ENCODE measurements at places on chromosomes 4 and X. TPM values are rescaled to one million over a fixed set of nuclear protein-coding genes. Genes with fewer than 3 reads are reported as not detected.

Gene BTK
- not detected for total RNA-seq

Gene CACNA1F
- total RNA-seq: 0.12 TPM

Gene CYSLTR1
- total RNA-seq: 20.8 TPM

Gene SUPT20HL2
- not detected for total RNA-seq

GRCh38 chrX:1248331-1249061 is 20.1 kb upstream of the CSF2RA start:
- H3K36me3 ChIP-seq: no peaks in the 10 kb centered on the region
- DNase-seq: peak; percentile 23
- no peak overlapping the region for H3K4me3 ChIP-seq

DNA sequence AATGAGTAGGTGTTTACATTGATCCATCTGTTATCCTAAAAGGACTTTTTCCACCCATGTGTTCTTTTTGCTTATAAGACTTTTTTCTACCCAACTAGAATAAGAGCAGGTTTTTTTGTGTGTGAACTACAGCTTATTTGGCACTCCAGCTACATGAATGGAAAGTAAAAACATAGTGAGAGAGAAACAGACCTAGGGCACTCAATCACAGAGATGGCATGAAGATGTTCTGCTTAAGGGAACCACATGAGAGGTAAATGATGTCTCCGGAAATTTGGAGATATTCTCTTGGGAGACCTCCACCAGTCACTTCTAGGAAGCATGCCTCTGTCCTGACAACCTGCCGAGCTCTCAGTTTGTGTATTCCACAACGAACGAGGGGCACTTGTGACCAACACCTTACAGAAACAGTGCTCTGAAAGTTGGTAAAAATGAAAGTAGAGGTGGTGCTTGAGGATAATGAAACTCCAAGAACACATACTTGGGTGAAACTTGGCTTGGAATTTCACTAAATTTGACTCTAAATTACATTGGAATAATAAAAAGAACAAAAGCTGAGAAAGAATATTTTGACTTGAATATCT is 788.4 kb upstream of the GALNTL6 start:
- H3K27me3 ChIP-seq: no peaks in the 10 kb centered on the region
- H3K36me3 ChIP-seq: no peaks in the 10 kb centered on the region
- no peak for DNase-seq

DNA sequence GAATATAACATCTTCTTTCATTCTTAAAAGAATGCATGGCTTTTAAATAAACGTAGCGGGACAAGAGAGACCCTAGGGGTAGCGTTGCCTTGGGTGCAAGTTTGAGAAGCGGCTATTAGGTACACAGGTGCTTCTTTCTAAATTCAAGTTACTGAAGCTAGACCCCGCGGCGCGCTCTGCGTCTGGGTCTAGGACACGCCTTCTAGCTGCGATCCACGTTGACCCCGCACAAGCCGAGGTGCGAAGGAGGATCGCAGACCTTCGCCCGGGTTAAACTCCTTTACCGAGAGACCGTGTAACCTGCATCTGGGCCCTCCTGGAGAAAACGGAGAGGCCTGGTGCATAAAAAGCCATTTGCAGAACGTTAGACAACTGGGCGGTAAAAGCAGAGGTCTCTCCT is 25.5 kb upstream of the EXOC1L start:
- H3K27me3 ChIP-seq: peaks cover 40% of the 10 kb centered on the region
- H3K4me3 ChIP-seq: no peak overlapping the region
- no peak for DNase-seq
- no peaks in the 10 kb centered on the region for H3K4me1 ChIP-seq
- no peaks in the 10 kb centered on the region for H3K36me3 ChIP-seq

DNA sequence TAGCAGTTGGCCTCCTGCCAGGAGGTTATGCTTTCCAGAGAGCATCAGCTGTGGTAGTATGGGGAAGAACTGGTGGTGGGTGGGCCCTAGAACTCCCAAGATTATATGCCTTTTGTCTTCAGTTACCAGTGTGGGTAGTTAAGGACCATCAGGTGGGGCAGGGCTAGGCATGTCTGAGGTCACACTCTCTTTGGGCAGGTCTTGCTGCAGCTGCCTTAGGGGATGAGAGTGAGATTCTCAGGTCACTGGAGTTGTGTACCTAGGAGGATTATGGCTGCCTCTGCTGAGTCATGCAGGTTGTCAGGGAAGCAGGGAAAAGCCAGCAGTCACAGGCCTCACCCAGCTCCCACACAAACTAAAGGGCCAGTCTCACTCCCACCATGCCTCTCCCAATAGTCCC is 172.9 kb upstream of the GYPA start:
- no peaks in the 10 kb centered on the region for H3K36me3 ChIP-seq
- no peaks in the 10 kb centered on the region for H3K27me3 ChIP-seq
- H3K27ac ChIP-seq: no peak overlapping the region

DNA sequence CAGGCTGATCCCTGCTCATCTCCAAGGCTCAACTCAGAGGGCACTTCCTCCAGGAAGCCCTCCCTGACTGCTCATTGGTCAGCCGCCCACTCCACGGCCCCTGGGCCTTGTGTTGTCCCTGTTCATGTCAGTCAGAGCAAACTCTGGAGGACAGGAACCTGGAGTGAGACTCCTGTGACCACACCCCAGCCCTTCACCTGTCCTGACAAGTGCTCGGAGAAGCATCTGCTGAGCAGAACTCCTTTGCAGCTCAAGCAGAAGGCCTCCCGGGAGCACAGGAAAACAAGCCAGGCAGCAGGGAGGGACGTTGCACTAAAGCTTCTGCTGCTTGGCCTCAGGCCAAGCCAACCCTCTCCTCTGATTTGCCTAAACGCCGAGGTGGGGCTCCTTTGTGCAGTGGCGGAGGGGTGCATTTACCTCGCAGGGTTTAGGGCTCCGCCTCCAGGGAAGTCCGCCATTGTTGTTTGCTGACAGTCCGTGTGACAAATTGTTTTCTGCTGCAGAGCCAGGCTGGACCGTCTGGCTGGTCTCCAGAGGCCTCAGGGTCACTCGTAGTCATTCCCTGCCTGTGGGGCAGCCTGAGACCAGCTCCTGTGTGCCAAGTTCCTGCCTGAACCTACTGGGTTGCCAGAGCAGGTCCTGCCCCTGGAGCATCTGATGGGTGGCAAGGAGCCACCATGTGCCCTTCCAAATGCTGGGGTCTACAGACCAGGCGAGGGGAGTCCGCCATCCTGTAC is 61.8 kb downstream of the C4orf50 start:
- no peaks in the 10 kb centered on the region for H3K36me3 ChIP-seq
- no peak overlapping the region for H3K4me3 ChIP-seq
- H3K4me1 ChIP-seq: peaks cover 10% of the 10 kb centered on the region
- no peak for DNase-seq
- H3K27ac ChIP-seq: no peak overlapping the region

- no peak overlapping the region for H3K27ac ChIP-seq
- H3K36me3 ChIP-seq: no peaks in the 10 kb centered on the region
- no peaks in the 10 kb centered on the region for H3K4me1 ChIP-seq
- H3K27me3 ChIP-seq: no peaks in the 10 kb centered on the region
- no peak for DNase-seq
Measured at GRCh38 chr4:8242782-8243560, 26.6 kb upstream of the HTRA3 start.

DNA sequence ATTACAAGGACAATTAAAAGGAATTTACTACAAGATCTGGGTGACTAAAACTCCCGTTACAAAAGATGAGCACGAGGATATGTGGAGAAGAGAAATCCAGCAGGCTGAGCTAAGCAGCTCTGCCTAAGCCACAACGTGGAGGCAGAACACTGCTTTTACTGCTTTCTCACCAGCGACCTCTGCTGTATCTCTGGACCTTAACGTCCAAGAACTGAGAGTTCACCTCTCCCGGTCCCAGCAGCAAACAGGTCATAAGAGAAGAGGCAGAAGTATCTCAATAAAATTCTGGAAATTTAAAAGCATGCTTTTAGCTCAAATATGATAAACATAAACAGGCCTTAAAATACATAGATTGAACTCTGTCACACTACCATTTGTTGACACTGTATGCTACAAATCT is 81.0 kb downstream of the ADGRA3 start:
- no peaks in the 10 kb centered on the region for H3K36me3 ChIP-seq
- DNase-seq: peak; percentile 21
- no peak overlapping the region for H3K4me3 ChIP-seq

GRCh38 chrX:76796311-76796710 is 368.8 kb downstream of the MAGEE1 start:
- no peaks in the 10 kb centered on the region for H3K27me3 ChIP-seq
- no peak overlapping the region for H3K27ac ChIP-seq
- H3K4me1 ChIP-seq: no peaks in the 10 kb centered on the region
- H3K4me3 ChIP-seq: no peak overlapping the region
- no peak for DNase-seq

DNA sequence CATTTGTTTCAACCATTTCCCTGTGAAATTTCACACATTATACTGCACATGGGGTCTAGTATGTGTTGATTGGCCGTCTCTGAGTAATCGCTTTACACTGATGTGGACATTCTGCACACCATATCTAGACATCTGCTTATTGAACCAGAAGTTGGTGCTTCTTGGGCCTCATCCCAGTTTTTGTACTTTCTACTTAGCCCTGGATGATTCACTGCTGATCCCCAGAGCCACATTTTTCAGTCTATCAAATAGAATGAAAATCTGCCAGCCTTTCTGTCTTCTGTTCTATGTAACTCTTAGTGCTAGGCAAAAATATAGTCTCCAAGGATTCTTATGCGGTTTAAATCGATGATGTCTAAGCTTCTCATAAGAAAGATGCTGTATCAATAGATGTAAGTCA is 40.5 kb upstream of the RELL1 start:
- no peaks in the 10 kb centered on the region for H3K36me3 ChIP-seq
- H3K4me1 ChIP-seq: peaks cover 18% of the 10 kb centered on the region
- H3K27ac ChIP-seq: no peak overlapping the region
- no peak for DNase-seq

DNA sequence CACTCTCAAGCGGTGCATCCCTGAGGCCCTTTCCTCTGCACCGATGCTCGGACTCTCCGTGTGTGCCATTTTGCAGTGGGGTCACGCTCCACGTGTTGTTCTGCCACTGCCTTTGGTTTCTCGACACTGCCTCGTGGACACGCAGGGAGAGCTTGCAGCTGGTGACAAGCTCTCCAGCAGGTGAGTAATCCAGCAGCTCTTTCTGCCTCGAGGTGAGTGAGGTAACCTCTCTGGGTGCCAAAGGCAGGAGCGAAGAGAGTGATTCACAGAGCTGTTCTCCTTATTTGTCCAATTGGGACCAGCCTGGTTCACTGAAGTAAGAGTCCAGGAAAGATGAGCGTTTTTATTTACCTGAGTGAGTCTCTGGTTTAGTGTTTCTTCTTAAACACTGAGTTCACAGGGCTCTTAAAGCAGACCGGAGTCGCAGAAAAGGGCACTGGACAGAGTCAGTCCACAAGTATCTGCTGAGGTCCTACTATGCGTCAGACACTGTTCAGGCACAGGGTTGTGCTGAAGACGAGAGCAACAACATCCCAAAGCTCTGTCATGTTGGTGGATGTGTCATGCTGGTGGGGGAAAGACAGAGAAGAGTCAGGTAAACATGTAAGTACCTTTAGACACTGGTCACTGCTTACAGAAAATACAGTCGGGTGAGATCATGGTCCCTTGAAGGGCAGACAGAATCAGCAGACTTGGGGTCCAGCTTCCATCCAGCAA is 61.8 kb downstream of the FHDC1 start:
- H3K36me3 ChIP-seq: no peaks in the 10 kb centered on the region
- no peak overlapping the region for H3K4me3 ChIP-seq
- peaks cover 3% of the 10 kb centered on the region for H3K27me3 ChIP-seq
- no peak overlapping the region for H3K27ac ChIP-seq

DNA sequence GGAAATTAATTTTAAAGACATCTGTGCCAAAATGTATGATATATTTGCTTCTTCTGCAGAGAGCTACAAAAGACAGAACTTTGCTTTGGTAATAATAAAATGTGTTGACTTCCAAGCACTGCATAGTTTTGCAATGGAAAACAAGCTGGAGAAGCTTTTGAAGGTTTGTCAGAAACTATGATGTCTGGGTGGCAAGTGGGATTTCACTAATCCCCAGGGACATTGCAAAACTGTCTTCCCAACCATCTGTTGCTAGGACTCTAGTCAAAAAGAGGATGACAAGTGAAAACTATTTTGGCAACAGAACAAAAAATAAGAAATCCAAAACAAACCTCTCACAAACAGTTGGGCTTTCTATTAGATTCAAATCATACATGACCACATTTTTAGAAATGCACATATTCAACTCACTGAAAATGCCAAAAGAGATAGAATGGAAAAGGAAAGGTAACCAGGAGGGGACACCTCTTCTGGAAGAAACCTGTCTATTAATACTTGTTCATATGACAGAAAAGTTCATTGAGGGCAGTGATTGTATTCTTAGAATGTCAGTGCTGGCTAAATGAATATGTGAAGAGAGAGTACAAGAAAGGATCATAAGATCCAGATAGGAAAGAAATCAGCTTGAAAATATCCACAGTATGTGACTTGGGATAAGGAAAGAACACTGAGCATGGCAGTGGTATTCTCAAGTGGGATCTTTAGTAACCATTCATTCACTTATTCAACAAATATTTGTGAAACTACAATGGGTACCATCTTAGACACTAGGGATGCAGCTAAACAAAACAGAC is 228.0 kb downstream of the RASL11B start:
- DNase-seq: no peak
- H3K27ac ChIP-seq: no peak overlapping the region
- H3K4me1 ChIP-seq: no peaks in the 10 kb centered on the region
- H3K4me3 ChIP-seq: no peak overlapping the region
- H3K36me3 ChIP-seq: peaks cover 2% of the 10 kb centered on the region

- H3K27ac ChIP-seq: no peak overlapping the region
- no peak overlapping the region for H3K4me3 ChIP-seq
- no peak for DNase-seq
Measured at GRCh38 chr4:164937576-164938270, 39.7 kb downstream of the TRIM61 start.

DNA sequence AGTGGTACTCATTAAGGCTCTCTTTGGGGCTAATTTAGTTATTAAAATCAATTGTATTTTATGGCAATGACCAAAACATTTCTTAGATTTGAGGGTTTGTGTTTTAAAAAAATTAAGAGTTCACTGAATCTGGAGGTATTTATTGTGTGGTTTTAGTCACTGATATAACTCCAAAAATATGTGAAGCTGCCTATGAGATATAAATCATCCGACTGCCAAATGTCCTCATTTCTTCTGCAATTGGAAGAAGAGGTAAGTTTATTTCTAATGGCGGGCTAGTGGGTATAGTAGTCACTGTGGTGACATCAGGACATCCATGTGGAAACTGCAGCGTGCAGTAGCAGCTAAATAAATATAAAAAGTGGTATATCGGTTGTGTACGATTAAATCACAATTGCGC is 205.5 kb downstream of the MID1 start:
- H3K4me3 ChIP-seq: no peak overlapping the region
- H3K4me1 ChIP-seq: no peaks in the 10 kb centered on the region
- H3K27ac ChIP-seq: no peak overlapping the region
- no peaks in the 10 kb centered on the region for H3K36me3 ChIP-seq
- H3K27me3 ChIP-seq: no peaks in the 10 kb centered on the region
- no peak for DNase-seq

DNA sequence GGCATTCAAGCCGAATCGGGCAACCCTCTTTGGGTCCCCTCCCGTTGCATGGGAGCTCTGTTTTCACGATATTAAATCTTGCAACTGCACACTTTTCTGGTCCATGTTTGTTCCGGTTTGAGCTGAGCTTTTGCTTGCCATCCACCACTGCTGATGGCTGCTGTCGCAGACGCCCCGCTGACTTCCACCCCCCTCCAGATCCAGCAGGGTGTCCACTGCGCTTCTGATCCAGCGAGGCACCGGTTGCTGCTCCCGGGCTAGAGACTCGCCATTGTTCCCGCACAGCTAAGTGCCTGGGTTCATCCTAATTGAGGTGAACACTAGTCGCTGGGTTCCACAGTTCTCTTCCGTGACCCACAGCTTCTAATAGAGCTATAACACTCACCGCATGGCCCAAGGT is 13.3 kb downstream of the ACOX3 start:
- no peak for DNase-seq
- H3K4me3 ChIP-seq: peak overlapping the region; percentile 92
- H3K4me1 ChIP-seq: peaks cover 26% of the 10 kb centered on the region
- H3K27ac ChIP-seq: no peak overlapping the region
- H3K36me3 ChIP-seq: no peaks in the 10 kb centered on the region
